M059J (cell line): ENCODE measurements at places on chromosomes 1 and 21. TPM values are rescaled to one million over a fixed set of nuclear protein-coding genes. Genes with fewer than 3 reads are reported as not detected.

The RGS1 gene
- total RNA-seq, result not detected in 2 replicates

The CELSR2 gene
- 3.7 and 6.9 TPM in 2 replicates for total RNA-seq

The BRDT gene
- not detected in 2 replicates for total RNA-seq

The RNU1-4 gene
- not detected in 2 replicates for total RNA-seq

The FCGR3A gene
- total RNA-seq, result not detected in 2 replicates

The NUDT4B gene
- 10.7 and 31.9 TPM in 2 replicates for total RNA-seq

The BACE2 gene
- total RNA-seq, result 194 and 229 TPM in 2 replicates

The OXCT2 gene
- total RNA-seq, result 0.30 and 0.57 TPM in 2 replicates

The THEM5 gene
- total RNA-seq, result not detected in 2 replicates
